Stimulated activated CD8-positive, alpha-beta memory T cell treated with anti-CD3 and anti-CD28 coated beads, Interleukin-4, amount 100 ng/mL, for 1 hour (primary cell): ENCODE measurements at places on chromosomes 7 and 10.

DNA sequence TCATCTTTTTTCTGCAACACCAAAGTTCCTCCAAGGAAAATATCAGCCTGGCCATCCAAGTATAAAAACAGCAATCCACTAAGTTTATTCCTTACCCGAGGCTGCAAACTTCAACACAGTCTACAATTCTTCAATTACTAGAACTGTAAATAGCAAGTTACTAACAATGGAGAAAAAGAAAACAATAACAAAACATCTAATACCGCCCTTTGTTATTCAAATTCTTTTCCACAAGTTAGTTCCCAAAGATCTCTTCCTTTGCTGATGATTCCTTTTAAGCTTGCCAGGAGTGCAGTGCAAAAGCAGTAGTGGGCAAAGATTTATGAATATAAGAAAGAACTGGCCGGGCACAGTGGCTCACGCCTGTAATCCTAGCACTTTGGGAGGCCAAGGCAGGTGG, 86.2 kb downstream of the CUL2 start:
- no peak for DNase-seq

- no peak for DNase-seq
These were observed 27.0 kb downstream of the SP4 start for GRCh38 chr7:21454906-21455305.

- no peak for DNase-seq
These were observed 82.8 kb upstream of the PDE1C start for GRCh38 chr7:32153006-32153405.

- no peak for DNase-seq
These were observed 61.9 kb downstream of the SYPL1 start for GRCh38 chr7:106050002-106050745.

GRCh38 chr10:50614444-50615137, 9.2 kb downstream of the SGMS1 start:
- no peak for DNase-seq
